ENCODE measurements at places on chromosomes 7 and 10.

DNA sequence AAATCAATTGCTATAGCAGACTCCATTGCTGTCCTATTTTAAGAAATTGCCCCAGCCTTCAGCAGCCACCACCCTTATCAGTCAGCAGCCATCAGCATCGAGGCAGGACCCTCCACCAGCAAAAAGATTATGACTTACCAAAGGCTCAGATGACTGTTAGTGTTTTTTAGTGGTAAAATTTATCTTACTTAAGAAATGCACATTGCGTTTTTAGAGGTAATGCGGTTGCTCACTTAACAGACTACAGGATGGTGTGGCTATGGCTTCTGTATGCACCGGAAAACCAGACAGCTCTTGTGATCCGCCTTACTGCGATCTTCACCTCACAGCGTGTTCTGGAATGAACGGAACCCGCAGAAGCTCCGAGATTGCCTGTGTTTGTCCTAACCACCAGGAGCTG, 58.1 kb downstream of the WDR37 start:
- no peak for DNase-seq

GRCh38 chr7:41655426-41655825, 47.5 kb downstream of the INHBA start:
- no peak for DNase-seq

GRCh38 chr7:149813254-149814035, 24.7 kb upstream of the ZNF862 start:
- no peak for DNase-seq

GRCh38 chr10:4839353-4839752, 13.3 kb downstream of the AKR1E2 start:
- DNase-seq, result no peak
